Activated T-helper 9 cell treated with anti-CD3 and anti-CD28 coated beads, Interleukin-2, amount 50 U/mL, for 16 hours (primary cell): ENCODE measurements at places on chromosomes 12 and 14.

- DNase-seq: no peak
These were observed 1.9 kb downstream of the GPHN start for GRCh38 chr14:66509874-66510273.

DNA sequence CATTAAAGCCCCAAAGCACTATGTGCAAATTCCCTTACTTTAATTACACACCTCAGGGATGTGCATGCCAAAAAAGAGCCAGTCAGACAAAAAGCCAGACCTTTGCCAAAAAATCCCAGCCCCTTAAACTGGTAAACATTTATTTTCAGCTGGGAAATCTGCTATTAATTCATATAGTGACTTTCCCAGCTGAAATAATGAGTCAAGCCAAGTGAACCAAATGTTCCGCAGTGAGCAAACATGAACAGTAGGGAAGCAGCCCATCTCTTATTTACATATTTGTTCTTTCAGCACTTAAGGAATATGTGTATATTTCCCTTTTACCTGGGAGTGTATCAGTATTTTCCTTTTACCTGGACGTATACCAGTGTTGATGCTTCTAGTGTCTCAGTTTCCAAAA is 44.0 kb upstream of the OTX2 start:
- no peak for DNase-seq

- DNase-seq: no peak
These were observed 277.6 kb downstream of the BTG1 start for GRCh38 chr12:91868054-91868453.

DNA sequence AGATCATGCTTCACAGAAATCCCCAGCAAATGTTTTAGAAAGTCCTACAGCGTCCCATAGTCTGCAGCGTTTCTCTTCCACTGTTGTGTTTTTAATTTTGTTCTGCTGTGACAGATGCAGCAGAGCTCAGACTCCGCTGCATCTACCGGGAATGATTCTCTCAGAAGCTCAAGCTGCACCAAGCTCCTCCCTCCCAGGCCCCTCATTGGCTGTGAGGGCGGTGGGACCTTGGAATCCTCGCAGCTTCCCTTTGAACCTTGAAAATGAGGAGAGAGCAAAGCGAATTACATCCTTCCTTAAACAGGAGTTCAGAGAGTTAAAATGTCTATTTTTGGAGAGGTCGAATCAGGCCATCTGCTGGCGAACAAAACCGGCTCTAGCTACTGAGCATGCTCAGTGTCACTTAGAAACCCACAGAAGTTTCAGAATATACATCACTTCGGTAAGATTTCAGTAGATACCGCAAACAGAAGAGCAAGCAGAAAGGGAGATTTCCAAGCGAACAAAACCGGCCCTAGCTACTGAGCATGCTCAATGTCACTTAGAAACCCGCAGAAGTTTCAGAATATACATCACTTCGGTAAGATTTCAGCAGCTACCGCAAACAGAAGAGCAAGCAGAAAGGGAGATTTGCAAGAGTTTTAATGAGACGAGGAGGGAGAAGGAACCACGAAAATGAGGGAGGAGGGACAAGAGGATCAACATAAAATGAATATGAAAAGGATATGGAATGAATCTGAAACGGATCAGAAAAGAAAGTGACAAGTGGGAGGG is at the start of gene ABCD2:
Gene ABCD2 (minus strand): TSS at position 144 of the 774 bp plus-strand sequence. CDS start 188 bp downstream, outside the sequence.
- DNase-seq: peak; percentile 51

DNA sequence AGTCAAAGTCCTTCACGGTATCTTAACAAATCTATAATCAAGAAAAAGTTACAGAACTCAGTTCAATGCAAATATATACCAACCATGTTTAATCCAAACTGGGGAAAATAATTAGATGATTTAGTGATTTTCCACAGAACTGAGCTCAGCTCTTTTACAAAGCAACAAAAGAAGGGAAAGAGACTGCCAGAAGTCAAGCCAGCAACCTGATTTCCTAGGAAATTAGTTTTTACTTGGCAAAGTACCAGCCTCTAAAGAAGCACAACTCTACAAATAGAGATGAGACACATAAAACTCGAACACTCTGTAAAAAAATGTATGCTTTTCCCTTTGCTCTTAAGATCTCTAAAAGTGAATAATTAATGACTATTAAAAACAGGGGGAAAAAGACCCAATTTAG is 19.4 kb downstream of the NUMB start:
- DNase-seq: no peak

- DNase-seq: no peak
These were observed 95.4 kb upstream of the SLC38A4 start for GRCh38 chr12:46921048-46921763.

DNA sequence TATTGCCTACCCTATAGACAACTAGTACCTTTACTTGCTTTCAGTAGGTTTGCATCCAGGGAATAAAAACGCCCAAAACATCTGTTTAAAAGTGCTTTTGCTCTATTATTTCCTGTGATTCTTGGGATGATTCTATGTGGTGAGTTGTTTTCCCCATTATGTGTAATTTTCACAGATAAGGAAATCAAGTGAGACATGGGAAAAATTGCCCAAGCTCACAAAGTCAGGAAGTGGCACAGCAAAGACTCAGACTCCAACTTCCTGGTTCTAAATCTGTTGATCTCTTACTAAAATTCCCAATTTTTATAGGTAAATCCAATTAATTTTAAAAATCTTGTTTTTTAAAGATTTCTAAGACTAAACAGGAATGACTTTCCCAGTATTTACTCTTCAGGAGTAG is 39.0 kb downstream of the NID2 start:
- no peak for DNase-seq

DNA sequence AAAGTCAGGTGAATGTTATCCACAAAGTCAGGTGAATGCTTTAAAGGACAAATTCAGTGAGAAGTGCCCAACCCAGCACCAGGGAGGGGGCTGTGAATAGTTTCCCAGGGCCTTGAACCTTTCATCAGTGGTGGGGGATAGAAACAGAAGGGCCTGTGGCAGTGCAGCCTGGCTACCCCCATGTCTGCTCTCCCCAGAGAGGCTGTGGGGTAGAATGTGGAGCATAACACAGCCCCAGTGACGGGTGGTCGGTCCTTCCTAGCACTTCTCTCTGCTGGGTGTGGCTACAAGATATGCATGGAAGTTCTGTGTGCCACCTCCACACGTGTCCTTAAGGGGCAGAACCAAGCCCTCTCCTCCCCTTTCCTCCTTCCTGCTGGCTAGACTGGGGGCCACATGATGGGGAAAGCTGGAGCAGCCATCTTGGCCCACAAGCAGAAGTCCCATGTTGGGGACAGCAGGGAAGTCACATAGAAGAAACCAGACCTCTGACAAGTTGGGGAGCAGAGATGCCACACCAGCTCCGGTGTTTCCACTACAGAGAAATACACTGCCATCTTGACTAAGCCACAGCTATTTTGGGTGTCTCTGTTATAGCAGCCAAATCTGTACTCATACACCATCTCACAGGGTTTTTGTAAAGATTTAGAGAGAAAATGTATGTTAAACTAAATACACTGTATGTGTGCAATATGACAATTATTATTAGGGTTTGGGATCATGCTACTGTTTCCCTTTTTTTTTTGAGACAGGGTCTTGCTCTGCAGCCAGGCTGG is 17.0 kb downstream of the RITA1 start:
- DNase-seq: no peak

- peak; percentile 9 for DNase-seq
These were observed 1.1 kb downstream of the ATXN2 start for GRCh38 chr12:111597831-111598636.

- no peak for DNase-seq
These were observed 8.4 kb downstream of the STYX start for GRCh38 chr14:52738409-52738808.

GRCh38 chr12:5230156-5230555 is 186.5 kb downstream of the KCNA5 start:
- no peak for DNase-seq

- DNase-seq: no peak
These were observed 193.6 kb downstream of the ALG10 start for GRCh38 chr12:34215893-34216285.

DNA sequence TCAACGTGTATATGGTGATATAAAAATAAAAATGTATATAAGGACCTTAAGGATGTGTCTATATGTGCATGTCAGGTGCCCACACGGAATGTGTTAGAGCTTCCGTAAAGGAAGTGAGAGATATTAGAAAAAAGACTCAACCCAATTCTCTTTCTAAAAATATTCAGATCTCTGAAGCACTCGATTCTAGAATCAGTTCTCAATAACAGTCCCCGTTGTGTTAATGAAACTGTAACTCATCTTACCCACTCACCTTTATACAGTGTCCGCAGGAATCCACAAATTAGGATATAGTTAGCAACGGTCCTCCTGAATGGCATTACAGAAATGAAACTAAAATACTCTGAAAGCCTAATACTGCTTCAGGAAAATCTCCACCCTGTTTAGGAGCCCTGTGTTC is 29.3 kb downstream of the GRIN2B start:
- no peak for DNase-seq

DNA sequence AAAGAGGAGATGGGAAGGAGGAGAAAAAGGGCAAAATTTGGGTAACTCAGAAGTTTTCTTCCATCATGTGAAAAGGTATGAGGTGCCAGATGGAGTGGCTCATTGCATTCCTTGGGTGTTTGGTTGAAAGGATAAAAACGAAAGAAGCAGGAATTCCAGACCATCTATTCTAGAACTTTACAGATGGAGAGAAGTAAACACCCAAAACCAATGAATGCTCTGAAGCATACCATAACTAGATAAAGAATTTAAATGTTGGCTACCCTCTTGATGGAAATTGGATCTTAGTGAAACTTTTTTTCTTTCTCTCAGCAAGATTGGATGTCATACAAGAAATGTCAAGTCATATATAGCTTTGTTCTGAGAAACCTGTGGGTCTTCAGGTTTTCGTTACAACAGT is 175.6 kb upstream of the FAR2 start:
- DNase-seq: no peak

DNA sequence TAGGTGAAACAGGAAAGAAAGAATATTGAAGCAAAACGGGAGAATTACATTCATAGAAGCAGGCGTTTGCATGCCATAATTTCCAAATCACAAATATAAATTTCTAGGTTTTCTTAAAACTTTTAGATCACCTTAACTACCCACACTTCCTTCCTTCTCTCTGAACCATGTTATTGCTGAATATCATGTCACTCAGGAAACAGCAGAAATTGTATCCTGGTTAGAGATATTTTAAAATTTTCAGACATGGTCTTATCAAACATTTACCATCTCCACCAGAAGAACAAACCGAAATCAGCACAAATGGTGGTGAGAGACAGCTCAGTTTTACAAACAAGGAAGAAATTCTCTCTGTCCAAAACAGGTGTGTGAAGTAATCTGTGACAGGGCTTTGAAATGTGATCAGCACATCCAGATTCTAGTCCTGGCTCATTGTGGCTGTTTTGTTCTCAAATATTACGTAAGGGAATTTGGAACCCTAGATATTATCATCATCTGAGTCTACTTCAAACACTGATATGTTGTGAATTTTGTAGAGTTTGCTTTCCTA is 16.3 kb downstream of the TESPA1 start:
- DNase-seq: no peak

DNA sequence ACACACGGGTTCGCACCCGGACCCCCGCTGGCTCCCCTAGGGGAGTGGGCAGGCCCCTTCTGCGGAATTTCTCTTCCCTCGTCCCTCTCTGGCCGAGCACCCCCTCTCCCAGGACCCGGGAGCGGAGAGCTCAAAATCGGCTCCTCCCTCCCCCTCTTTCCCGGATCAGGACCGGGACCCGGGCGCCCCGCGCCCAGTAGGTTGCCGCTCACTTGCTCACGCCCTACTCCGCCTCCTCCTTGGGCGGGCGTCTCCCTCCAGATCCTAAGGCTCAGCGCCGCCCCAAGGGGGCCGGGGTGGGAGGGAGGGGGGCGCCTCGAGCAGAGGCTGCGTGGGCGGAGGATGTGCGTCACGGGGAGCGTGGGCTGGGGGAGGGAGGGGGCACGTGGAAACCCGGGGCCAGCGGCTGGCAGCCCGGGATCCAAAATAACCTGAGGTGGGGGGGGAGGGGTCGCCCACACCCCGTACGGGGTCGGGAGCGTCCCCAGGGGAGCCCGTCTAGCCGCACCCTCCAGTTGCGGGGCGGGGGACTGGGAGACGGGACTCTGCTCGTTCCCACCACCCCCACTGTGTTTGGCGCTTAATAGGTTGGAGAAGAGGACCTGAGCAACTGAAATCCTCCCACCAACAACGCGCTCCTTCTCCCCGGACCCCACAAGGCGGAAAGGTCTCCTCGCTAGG is 1.8 kb upstream of the NAB2 start:
- DNase-seq: peak; percentile 93

DNA sequence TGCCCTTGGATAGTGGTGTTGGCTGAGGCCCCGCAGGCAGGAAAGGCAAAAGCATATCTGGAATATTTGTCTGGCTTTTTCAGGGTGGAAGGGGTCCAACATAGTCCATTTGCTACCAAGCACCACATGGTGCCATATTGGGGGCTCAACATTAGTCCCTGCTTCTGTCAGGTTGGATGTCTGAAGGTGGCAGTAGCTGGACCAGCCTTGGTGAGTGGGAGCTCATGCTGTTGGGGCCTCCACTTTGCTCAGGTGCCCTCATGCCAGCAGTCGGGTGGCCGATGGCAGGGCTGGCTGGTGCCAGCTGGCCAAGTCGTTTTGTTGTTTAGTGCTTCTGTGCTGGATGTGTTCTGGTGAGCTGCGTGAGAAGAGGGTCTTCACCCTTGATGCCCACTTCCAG is 135.3 kb downstream of the PAPOLA start:
- no peak for DNase-seq

DNA sequence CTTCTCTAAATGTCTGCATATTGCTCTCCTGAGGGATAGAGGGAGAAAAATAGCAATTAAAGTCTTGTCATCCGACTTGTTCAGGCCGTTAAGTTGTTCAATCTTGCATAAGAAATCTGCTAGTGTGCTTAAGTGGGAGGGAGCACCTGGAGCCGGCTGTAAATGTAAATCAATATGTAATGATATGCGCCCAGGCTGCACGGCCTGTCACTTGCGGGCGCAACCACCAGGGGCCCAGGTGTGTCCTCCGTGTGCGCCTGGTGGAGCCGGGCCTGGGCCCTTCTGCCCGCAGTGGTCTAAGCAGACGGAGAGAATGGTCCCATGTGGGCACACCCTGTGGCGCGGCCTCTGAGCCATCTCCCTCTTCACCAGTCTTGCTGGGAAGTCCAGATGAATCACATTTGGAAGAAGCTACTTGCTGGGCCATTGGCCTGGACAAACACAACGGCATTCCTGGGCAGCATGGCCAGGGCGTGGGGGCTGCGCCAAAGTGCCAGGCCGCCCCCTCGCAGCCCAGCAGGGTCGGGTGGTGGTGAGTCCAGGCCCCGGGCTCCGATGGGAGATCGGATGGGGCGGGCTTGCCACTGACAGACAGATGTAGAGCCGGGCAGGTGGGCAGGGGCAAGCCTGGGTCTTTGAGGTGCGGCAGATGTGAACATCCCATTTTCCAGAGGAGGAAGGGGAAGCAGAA is 193.3 kb upstream of the C14orf180 start:
- DNase-seq: no peak

DNA sequence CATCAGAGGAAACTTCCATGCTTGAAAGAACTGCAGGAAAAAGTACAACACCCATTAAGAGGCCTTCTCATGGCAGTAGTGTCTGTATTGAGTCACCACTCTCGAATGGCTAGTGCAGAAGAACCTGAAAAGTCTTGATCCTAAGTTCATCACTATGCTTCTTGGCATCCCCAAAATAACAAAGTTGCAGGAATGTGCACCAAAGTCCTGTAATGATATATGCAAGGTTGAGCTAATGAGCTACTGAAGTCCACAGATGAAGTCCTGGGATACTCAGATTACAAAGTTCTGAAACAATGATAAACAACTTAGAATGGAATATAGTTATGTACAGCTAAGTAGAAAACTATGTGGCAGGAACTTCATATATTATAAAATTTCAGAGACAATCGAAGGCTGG is 545.4 kb downstream of the FOXG1 start:
- DNase-seq: no peak
